Left ventricle myocardium inferior (tissue), 1 donor: ENCODE measurements at places on chromosomes 12 and 14. TPM values are rescaled to one million over a fixed set of nuclear protein-coding genes. Genes with fewer than 3 reads are reported as not detected.

DNA sequence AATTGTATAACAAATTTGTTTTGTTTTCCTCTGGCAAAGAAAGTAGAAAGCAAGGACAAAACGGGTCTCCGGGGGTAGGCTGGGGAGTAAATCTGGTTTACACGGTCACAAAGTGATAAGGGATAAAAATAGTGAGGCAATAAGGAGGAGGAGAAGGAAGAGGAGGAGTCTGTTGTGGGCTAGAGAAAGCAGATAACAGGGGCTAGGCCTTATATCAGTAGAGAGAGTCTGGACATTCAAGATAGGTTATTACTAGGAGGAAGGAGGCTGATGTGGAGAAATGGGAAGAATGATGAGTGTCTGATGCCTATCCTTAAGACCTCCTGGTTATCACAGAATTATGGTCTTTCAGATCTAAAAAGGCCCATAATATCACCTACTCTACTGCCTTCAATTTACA, 83.2 kb upstream of the SSTR1 start:
- DNase-seq = no peak
- H3K4me3 ChIP-seq = no peak overlapping the region
- no peaks in the 10 kb centered on the region for H3K27me3 ChIP-seq

DNA sequence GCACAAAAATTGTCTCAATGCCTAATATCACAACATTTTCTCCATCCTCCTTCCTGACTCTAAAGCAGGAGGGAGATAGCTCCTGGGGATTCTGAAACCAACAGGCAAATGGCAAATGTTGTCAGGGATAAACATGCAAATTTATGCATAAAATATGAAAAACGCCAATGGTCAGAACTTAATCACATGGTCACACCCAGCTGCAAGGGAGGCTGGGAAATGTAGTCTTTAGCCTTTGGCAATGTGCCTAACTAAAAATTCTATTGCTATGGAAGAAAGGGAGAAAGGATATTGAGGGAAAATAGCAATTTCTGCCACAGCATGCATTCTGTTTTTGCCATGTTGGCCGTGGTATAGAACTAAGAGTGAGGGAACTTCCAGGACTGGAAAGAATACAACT, 11.7 kb upstream of the OASL start:
- no peak for DNase-seq
- H3K36me3 ChIP-seq = no peaks in the 10 kb centered on the region
- H3K27me3 ChIP-seq = no peaks in the 10 kb centered on the region
- peaks cover 8% of the 10 kb centered on the region for H3K4me1 ChIP-seq

DNA sequence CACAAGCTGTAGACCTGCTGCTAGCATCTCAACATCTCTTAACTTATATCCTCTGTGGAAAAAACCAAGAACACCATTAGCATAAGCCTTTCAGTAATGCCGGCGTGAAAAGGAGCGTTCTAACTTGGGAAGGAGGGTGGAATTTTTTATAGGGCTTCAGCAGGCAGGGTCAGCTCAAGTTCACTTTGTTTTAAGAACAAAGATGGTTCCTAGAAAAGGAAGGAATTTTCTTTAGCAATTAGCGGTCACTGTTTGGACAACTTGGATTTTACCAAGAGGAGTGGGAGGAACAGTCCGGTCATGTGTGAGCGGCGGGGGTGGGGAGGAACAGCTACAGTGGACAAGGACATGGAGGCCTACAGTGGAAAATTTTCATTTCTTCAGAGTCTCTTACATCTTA, 35.9 kb downstream of the BBS10 start:
- no peaks in the 10 kb centered on the region for H3K36me3 ChIP-seq
- no peak overlapping the region for H3K27ac ChIP-seq
- peaks cover 8% of the 10 kb centered on the region for H3K27me3 ChIP-seq
- no peaks in the 10 kb centered on the region for H3K4me1 ChIP-seq

DNA sequence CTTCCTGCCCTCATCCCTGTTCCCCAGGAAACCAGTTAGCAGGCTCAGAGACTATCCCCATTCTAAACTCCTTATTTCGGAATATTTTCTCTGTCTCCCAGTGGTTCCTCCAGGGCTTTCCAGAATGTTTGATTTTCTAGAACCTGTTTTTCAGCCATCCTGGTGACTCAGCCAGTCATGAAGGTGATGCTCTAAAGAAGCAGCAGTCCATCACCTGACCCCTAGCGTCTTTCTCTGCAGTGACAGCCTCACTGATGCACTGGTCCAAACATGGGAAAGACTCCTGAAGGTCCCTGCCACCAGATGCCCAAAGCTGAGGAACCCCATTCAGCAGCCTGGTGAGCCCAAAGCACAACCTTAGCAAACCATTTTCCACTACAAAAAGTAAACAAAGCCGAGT, 212.6 kb downstream of the PHETA1 start:
- no peak for DNase-seq
- H3K36me3 ChIP-seq = no peaks in the 10 kb centered on the region
- no peak overlapping the region for H3K27ac ChIP-seq
- peaks cover 86% of the 10 kb centered on the region for H3K27me3 ChIP-seq

DNA sequence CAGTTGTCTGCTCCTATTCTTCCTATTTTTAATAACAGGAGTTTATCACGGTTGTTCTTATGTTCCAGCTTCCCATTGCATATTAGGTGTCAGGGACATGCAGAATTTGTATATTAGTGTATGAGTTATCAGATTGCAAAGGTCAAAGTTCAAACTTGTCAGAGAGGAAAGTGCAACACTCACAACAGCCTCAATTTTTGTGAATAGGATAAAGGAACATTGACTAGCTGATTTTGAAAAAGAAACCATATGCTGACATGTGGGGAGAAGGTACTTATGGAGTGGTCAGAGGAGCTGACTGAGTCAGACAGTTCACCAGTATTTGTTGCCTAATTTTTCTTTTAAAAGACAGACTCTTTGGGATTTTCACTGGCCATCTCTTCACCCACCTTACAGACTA, 222.1 kb downstream of the C12orf50 start:
- DNase-seq = no peak
- H3K4me3 ChIP-seq = no peak overlapping the region
- no peaks in the 10 kb centered on the region for H3K27me3 ChIP-seq

GRCh38 chr14:90556666-90557450, 160.0 kb downstream of the CALM1 start:
- DNase-seq = no peak
- no peak overlapping the region for H3K4me3 ChIP-seq
- peaks cover 40% of the 10 kb centered on the region for H3K4me1 ChIP-seq
- H3K27ac ChIP-seq = peak overlapping the region; percentile 80
- no peaks in the 10 kb centered on the region for H3K27me3 ChIP-seq

GRCh38 chr12:3295225-3295624, 195.8 kb upstream of the PRMT8 start:
- H3K36me3 ChIP-seq = peaks cover 6% of the 10 kb centered on the region
- H3K4me3 ChIP-seq = no peak overlapping the region
- no peak for DNase-seq
- no peaks in the 10 kb centered on the region for H3K27me3 ChIP-seq

- no peaks in the 10 kb centered on the region for H3K27me3 ChIP-seq
- peaks cover 37% of the 10 kb centered on the region for H3K4me1 ChIP-seq
- H3K4me3 ChIP-seq = no peak overlapping the region
- H3K27ac ChIP-seq = peak overlapping the region; percentile 58
- no peak for DNase-seq
- no peaks in the 10 kb centered on the region for H3K36me3 ChIP-seq
Observed at GRCh38 chr12:93857279-93857938, 180.2 kb downstream of the CRADD start.

DNA sequence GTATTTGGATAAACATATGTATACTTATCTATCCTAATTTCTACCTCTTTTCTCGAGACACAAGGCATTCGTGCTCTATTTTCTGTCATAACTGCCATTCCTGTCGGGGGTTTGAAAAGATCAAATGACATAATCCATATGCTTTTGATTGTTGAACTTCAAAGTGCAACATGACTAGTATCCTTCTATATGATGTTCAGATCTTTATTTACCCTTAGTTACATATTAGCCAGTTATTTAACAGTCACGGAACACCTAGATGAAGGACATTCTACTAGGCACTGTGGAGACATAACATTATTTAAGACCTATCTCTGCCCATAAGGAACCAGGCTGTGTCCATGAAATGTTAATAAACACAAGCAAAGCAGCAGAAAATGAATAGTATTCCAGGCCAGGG, 11.2 kb upstream of the GRIN2B start:
- no peaks in the 10 kb centered on the region for H3K4me1 ChIP-seq
- H3K4me3 ChIP-seq = no peak overlapping the region
- H3K36me3 ChIP-seq = no peaks in the 10 kb centered on the region
- no peak for DNase-seq
- no peak overlapping the region for H3K27ac ChIP-seq

- no peak overlapping the region for H3K27ac ChIP-seq
- peaks cover 23% of the 10 kb centered on the region for H3K27me3 ChIP-seq
- peaks cover 14% of the 10 kb centered on the region for H3K4me1 ChIP-seq
- no peak overlapping the region for H3K4me3 ChIP-seq
- no peaks in the 10 kb centered on the region for H3K36me3 ChIP-seq
Observed at GRCh38 chr12:52951126-52951525, 2.2 kb downstream of the KRT18 start.

GRCh38 chr12:6187948-6188793, 12.0 kb upstream of the CD9 start:
- no peak for DNase-seq
- no peak overlapping the region for H3K4me3 ChIP-seq
- H3K27me3 ChIP-seq = peaks cover 4% of the 10 kb centered on the region
- no peaks in the 10 kb centered on the region for H3K36me3 ChIP-seq

DNA sequence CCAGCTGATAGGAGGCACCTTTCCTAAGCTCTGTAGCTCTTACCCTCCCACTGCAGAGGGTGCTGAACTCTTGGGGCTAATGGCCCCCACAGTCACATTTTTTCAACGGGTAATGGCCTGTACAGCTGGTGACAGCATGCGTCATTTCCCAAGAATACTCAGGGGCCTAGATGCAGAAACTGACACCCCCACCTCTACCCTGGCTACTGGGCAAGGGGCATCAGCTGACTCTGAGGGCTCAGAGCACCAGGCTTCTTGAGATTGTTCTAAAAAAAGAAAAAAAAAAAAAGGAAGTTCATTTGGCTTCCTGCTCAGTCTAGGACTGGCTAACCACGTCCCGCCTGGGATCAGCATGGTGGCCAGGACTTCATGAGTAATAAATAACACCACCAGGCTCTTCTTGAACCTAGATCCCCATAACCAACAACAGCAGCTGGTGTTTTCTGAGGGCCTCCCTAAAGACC, 35.2 kb downstream of the ZFP36L1 start:
- H3K27me3 ChIP-seq = no peaks in the 10 kb centered on the region
- H3K36me3 ChIP-seq = no peaks in the 10 kb centered on the region
- H3K4me3 ChIP-seq = no peak overlapping the region
- DNase-seq = peak; percentile 27
- peak overlapping the region; percentile 40 for H3K27ac ChIP-seq

- no peaks in the 10 kb centered on the region for H3K36me3 ChIP-seq
- H3K4me3 ChIP-seq = no peak overlapping the region
- H3K27me3 ChIP-seq = no peaks in the 10 kb centered on the region
- DNase-seq = no peak
- H3K4me1 ChIP-seq = peaks cover 6% of the 10 kb centered on the region
Observed at GRCh38 chr14:33833706-33834465, 117.0 kb downstream of the EGLN3 start.

DNA sequence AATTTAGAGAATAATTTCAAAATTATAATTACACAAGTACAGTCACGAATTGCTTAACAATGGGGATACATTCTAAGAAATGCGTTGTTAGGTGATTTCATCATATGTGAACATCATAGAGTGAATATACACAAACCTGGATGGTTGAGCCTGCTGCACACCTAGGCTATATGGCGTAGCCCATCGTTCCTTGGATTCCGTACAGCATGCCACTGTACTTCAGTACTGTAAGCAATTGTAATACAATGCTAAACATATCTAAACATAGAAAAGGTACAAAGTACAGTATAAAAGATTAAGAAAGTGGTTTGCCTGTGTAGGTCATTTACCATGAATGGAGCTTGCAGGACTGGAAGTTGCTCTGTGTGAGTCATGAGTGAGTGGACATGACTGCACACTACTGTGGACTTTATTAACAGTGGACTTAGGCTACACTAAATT, 286.2 kb downstream of the CACNA1C start:
- H3K36me3 ChIP-seq = no peaks in the 10 kb centered on the region
- H3K27me3 ChIP-seq = no peaks in the 10 kb centered on the region
- DNase-seq = no peak
- peaks cover 99% of the 10 kb centered on the region for H3K4me1 ChIP-seq
- no peak overlapping the region for H3K4me3 ChIP-seq

DNA sequence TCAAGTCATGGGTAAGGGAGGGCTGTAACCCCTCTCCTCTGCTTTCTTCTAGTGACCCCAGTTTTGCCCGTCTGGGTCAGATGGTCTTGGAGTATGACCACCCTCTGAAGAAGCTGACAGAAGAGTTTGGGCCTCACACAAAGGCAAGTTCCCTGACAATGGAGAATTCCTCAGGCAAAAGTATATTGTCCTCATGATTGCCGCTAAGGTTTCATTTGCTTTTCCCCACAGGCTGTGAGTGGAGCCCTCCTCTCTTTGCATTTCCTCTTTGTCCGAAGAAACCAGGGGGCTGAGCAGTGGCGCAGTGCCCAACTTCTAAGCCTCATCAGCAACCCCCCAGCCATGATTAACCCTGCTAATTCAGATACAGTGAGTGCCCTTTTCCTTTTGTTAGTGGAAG, 12.1 kb downstream of the NCKAP1L start:
- H3K27ac ChIP-seq = no peak overlapping the region
- no peak overlapping the region for H3K4me3 ChIP-seq
- H3K4me1 ChIP-seq = no peaks in the 10 kb centered on the region
- H3K36me3 ChIP-seq = no peaks in the 10 kb centered on the region

GRCh38 chr12:108591267-108591980, 6.5 kb downstream of the TMEM119 start:
- H3K4me1 ChIP-seq = peaks cover 4% of the 10 kb centered on the region
- H3K27me3 ChIP-seq = peaks cover 15% of the 10 kb centered on the region
- no peaks in the 10 kb centered on the region for H3K36me3 ChIP-seq
- DNase-seq = no peak
- H3K4me3 ChIP-seq = no peak overlapping the region
- no peak overlapping the region for H3K27ac ChIP-seq

Gene MGAT2
- total RNA-seq = 12.0 TPM

Gene CIROP
- total RNA-seq = not detected

Gene PRMT5
- 59.0 TPM for total RNA-seq

Gene SUPT16H
- total RNA-seq = 27.5 TPM

Gene ADAM21
- 0.38 TPM for total RNA-seq

Gene DDX55
- total RNA-seq = 5.3 TPM
